Cardiac muscle cell (in vitro differentiated cells and primary cell): ENCODE measurements at places on chromosomes 1 and 21. TPM values are rescaled to one million over a fixed set of nuclear protein-coding genes. Genes with fewer than 3 reads are reported as not detected.
A peak's percentile ranks its signal among the peaks of the same experiment; 100 is the strongest.

DNA sequence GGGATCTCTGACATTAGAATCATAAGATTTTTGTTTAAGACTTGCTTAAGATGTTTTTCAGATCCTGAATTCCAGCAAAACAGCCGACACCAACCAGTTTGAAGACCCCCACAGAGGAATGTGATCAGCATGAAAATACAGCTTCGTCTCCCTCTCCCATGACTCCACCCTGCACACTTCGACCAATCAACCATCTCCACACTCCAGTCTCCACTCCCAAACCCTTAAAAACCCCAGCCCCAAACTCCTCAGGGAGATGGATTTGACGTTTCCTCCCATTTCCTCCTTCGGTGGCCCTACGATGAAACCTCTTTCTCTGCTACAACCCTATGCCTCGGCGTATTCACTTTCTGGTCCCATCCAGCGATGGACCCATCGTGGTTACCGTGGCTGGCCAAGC, 30.1 kb upstream of the KIF26B start:
- H3K36me3 ChIP-seq = no peaks in the 10 kb centered on the region
- no peak overlapping the region for H3K27ac ChIP-seq
- H3K27me3 ChIP-seq = no peaks in the 10 kb centered on the region
- H3K4me3 ChIP-seq = no peak overlapping the region

Gene SPRR1B
- not detected in 2 replicates for total RNA-seq

DNA sequence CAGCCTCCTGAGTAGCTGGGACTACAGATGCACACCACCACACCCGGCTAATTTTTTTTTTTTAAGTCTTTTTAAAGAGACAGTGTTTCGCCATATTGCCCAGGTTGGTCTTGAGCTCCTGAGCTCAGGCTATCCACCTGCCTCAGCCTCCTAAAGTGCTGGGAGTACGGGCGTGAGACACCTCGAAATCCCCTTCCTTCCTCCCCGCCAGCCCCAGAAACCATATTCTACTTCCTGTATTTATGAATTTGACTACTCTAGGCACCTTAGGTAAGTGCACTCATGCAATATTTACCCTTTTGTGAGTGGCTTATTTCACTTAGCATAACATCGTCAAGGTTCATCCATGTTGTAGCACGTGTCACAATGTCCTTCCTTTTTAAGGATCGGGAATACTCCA, 6.9 kb upstream of the LRP8 start:
- peaks cover 9% of the 10 kb centered on the region for H3K27me3 ChIP-seq
- H3K27ac ChIP-seq = no peak overlapping the region
- no peaks in the 10 kb centered on the region for H3K36me3 ChIP-seq
- H3K4me3 ChIP-seq = no peak overlapping the region
- DNase-seq = no peak
- no peaks in the 10 kb centered on the region for H3K4me1 ChIP-seq

DNA sequence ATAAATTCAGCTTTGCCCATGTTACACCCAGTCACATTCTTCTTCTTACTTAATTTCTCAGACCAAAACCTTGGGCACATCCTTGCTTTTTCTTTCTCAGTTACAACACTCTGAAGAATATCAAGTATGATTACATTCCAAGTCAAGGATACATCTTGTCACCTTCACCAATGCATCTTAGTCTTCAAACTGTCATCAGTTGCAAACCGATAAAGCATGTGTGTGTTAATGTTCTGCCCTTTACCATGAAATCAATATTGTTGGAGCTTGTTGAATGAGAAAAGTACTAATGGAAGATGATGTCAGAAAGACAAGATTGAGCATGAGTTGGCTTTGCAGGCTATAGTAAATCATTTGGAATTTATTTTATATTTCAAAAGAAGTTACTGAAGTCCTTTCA, 764.6 kb downstream of the NCAM2 start:
- H3K4me1 ChIP-seq = no peaks in the 10 kb centered on the region
- H3K36me3 ChIP-seq = no peaks in the 10 kb centered on the region
- no peak overlapping the region for H3K4me3 ChIP-seq
- DNase-seq = no peak
- no peak overlapping the region for H3K27ac ChIP-seq

DNA sequence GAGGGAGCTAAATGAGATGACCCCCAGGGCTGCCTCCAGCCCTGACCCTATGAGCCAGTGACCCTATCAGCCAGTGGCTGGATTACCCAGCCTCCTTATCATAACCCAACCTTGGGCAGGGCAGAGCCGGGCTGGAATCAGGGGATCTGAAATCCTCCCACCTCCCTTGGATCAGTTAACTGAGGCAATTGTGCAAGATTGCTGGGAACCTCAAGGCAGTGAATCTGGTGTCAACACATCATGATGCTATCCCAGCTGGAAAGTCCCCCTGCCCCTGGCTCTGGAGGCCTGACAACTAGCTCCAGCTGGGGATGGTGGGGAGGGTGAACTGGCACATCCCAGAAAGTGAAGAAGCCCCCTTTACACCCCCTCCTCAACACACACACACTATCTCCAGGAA, 6.4 kb upstream of the TSPAN1 start:
- H3K4me3 ChIP-seq = no peak overlapping the region
- H3K36me3 ChIP-seq = no peaks in the 10 kb centered on the region
- DNase-seq = no peak
- no peaks in the 10 kb centered on the region for H3K4me1 ChIP-seq

- peaks cover 31% of the 10 kb centered on the region for H3K36me3 ChIP-seq
- peaks cover 26% of the 10 kb centered on the region for H3K4me1 ChIP-seq
- no peak for DNase-seq
- H3K27me3 ChIP-seq = no peaks in the 10 kb centered on the region
- no peak overlapping the region for H3K4me3 ChIP-seq
- peak overlapping the region; percentile 56 for H3K27ac ChIP-seq
Measured at GRCh38 chr1:218426343-218426657, 81.2 kb downstream of the TGFB2 start.

GRCh38 chr1:97254731-97255463, 533.3 kb downstream of the PTBP2 start:
- H3K27me3 ChIP-seq = no peaks in the 10 kb centered on the region
- DNase-seq = no peak
- H3K36me3 ChIP-seq = no peaks in the 10 kb centered on the region

DNA sequence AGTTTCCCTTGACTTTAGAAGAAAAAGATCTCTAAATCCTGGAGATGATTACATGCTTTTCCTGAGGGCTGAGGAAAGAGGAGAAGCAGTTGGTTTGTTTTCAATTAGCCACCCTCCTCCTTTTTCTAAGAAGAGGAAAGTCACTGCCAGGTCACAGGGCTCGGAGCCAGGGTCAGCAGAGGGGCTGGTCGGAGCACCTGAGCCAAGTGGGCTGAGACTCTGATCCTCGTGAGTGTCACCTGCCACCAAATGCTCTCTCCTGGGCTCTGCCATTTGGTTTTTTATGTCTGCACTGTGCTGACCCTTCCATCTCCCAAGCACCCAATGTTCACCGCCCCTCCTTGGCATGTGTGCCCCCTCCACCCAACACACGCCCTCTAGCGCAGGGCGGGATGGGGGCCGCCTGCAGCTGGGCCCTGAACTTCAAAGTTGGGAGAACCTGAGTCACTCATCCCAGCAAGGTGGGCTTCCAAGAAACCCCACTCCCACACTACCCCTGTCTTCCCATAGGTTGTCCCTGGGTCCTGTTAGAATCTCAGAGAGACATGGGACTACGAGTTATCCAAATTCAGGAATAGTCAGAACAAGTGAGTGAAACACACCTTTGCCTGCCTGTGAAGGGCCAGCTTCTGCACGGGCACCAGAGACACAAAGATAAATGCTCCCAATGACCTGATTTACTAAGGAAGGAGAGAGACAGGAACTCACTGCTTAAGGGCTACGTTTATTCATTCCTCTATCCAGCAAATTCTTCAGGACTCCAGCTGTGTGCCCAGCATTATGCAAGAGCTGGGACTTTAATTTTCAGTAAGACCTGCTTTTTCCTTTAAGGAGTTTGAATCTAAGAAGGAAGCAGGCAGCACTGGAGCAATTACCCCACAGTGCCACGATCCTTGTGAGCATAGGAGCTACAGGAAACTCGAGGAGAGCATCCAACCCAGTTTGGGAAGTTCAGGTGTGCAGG, 127.5 kb downstream of the RHOU start:
- no peaks in the 10 kb centered on the region for H3K36me3 ChIP-seq
- peaks cover 49% of the 10 kb centered on the region for H3K27me3 ChIP-seq
- DNase-seq = peak; percentile 49
- no peaks in the 10 kb centered on the region for H3K4me1 ChIP-seq
- H3K27ac ChIP-seq = no peak overlapping the region

Gene SH2D1B
- total RNA-seq = 0.06 TPM in 1 of 2 replicates, not detected in the other

- DNase-seq = no peak
- H3K27ac ChIP-seq = no peak overlapping the region
- H3K27me3 ChIP-seq = no peaks in the 10 kb centered on the region
- H3K4me1 ChIP-seq = peaks cover 17% of the 10 kb centered on the region
Measured at GRCh38 chr21:38861989-38862683, 56.4 kb downstream of the ETS2 start.

DNA sequence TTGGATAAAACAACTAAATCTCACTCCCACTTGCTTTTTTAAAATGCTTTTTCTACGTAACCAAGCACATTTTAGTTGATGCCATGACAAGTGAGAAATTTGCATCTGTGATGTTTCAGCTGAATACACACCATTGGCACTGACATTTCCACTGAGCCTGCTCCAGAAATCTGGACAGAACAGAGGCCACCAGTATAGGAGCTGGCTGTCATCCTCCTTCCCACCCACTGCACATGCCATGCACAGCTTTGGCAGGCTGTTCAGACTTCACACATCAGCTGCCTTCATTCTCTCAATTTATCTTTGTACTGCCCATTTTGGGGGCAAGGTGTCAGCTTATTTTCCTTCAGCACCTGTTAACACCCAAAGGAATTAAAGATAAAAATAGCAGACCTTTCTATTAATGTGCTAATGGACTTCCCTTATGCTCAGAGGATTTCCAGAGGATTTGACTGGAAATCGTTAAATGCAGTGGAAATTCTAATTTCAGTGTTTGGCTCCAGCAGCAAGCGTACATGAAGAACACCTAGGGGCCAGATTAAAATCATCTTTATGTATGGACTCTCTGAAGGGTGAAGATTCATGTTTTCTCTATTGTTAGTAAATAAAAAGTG, 12.9 kb upstream of the PODN start:
- no peak for DNase-seq
- no peaks in the 10 kb centered on the region for H3K27me3 ChIP-seq
- H3K36me3 ChIP-seq = peaks cover 5% of the 10 kb centered on the region
- H3K4me3 ChIP-seq = no peak overlapping the region
- H3K27ac ChIP-seq = peak overlapping the region; percentile 84
- peaks cover 51% of the 10 kb centered on the region for H3K4me1 ChIP-seq
